Activated CD8-positive, alpha-beta T cell treated with anti-CD3 and anti-CD28 coated beads for 36 hours (primary cell): ENCODE measurements at places on chromosomes 1 and 21.

DNA sequence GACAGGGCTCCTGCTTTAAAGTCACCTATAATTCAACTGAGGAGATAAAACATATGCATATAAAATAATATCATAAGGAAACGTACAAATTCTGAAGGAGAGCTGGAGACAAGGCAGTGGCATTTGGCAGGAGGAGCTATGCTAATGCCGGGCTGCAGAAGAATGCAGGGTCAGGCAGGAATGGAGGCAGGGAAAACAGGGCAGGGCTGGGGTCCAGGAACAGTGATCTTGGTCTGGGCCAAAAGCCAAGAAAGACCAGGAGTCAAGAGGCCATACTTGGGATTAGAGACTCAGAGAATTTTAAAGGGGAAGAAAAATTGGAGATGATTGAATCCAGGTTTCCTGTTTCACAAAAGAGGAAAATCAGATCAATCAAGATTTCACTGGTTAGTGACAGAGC is 20.0 kb upstream of the BRDT start:
- DNase-seq: no peak

GRCh38 chr1:172229942-172230341 is 190.5 kb upstream of the C1orf105 start:
- DNase-seq: no peak

DNA sequence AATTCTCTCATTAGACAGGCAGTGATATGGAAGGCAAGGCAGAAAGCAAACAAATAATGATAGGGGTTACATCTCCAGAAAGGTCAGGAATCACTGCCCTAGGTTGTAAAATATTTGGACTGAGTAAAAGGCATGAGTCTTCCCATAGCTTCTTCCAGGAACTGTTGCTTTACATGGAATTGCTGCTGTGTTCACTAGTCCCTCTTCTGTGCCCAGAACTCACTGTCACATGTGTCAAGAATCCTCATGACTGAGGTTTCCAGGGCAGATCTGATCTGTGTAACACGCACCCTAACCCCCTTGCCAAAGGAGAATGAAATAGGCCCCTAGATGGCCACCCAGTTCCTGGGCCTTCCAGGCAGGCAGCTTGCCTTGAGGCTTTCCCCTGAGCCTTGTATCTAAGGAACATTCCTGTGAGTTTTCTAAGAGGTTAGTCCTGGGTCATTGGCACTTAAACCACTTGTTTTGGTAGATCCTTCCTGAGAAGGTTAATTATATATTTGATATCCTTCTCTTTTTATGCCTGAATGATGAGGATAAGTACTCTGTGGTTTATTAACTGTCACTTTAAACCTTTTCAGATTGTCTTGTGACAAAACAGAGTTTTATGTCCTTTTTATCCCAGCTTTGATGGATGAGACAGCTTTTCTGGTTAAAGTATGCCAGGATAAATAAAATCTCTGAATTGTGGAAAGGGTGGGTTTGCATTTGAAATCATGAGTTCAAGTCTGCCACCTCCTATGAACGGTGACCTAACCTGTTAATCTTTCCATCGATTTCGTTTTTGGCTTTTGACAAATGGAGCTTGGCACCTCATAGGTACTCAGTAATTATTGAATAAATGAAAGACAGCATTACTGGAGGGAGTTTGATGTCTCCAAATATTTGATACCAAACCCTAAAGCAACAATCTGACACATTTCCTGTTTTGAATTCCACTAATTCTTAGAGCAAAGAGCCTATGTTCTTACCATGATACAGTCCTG is 163.3 kb downstream of the DHRS3 start:
- no peak for DNase-seq

DNA sequence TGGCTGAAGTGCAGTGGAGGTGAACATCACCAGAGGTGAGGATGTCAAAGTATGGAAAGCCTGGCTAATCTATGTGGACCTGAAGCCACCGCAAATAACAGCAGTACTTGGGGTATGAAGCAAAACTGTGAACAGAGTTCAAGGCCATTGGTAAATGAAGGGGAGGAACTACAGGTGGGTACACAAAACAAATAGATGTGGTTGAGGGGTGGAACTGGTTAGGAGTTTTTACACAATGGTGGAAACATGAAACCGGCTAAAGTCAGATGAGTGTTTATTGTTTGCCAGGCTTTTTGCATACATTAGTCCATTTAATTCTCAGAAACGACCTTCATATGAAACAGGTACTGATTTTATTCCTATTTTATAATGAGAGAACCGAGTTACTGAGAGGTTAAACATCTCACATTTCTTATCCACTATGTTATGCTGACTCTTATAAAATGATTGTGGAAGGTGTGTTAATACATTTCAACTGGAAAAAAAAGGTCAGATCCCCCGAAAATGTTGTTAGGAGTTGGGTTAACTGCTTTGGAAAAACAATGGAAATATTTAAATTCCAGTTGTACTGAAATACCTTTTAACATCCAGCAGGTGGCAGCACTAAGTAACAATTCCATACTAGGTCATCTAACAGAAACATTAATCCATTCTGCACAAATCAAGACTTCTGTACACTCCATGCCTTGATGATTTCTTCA is 44.3 kb upstream of the GTF2B start:
- peak; percentile 8 for DNase-seq

DNA sequence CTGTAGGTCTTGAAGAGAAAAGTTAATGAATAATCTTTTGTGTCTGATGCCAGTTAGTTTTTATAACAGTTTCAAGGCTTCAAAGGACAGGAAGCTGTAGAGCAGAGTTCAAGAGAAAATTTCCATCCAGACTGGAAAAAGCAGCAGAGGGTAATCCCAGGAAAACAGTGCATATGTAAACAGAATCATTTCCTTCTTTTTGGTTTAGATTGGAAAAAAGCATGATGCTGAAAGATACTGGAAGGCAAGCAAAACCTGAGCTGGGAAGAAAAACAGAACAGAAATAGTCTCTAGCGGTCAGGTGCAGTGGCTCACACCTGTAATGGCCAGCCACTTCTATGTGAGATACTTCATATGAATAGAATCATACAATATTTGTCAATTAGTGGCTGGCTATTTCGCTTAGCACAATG is 71.9 kb downstream of the ZSWIM5 start:
- DNase-seq: no peak

DNA sequence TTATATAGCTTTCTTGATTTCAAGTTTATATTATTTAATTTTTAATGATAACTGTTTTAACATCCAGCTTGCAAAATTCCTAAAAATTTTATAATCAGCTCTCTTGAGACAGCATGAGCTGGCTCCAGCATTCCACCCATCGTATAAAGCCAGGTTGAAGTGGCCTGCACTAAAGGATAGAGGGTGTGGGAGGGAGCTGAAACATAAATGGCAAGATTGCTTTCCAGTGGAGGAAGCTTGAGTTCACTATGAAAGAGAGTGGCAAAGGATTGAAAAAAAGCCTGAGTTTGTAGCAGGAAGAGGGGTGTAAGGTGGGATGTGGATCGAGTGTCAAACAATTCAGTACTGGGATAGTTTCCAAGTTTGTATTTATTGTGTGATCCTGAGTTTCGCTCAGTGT is 48.5 kb upstream of the ZNF644 start:
- DNase-seq: no peak

- no peak for DNase-seq
Measured at GRCh38 chr1:237386362-237387143, 344.6 kb downstream of the RYR2 start.

DNA sequence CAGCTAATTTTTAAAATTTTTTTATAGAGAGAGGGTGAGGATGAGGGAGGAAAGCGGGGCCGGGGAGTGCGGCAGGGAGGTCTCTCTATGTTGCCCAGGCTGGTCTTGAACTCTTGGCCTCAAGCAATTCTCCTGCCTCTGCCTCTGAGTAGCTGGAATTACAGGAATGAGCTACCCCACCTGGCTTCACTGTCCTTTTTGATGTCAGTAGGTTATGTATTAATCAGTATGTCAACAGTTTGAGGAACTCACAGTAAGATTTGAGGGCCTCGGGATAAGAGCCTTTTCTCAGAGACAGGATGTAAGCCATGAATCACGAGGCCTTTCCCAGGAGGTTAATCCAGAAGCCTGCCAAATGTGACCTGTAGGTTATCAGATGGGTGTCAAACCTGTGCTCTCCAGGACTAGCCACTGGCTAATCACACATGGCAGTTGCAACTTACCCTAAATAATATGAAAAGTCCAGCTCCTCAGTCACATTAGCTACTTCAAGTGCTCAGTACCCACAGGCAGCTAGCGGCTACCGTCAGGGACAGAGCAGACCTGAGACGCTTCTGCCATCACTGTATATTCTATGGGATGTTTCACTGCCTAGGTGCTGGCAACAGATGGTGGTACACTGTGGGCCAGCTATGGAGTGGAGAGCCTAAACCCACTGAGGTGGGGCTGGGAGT is 33.1 kb downstream of the TRIM67 start:
- DNase-seq: no peak

DNA sequence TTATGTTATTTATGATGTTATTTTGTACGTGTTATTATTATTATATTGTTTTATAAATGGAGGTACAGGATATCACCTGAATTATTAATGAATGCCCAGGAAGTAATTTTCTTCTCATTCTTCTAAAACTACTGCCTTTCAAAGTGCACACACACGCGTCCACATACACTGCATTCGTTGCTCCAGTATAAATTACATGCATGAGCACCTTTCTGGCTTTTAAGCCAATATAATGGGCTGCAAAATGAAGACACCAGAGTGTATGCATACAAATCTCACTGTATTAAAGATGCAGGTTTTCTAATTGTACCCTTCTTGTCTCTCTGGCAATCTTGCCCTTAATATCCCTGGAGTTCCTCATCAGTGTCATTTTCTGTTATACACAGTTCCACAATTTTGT is 6.9 kb downstream of the RGS4 start:
- no peak for DNase-seq

DNA sequence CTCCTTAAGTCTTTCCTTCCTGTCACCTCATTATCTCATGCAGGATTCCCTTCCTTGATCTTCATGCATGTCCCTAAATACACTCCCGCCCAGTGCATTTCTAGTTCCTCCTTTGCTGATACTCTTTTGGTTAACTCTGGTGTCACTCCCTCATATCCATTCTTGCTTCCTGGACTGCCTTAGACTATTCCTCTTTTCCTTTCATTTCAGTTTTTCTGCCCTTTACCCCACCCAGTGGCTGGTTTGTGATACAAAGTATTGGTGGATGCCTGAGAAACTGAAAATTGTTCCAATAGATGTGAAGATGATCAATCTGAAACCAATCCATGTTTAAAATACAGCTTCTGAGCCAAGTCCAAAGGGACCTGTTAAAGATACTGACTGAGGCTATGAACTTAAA is 553.8 kb upstream of the CAMK1G start:
- no peak for DNase-seq

GRCh38 chr1:181090641-181091126 is 2.2 kb downstream of the IER5 start:
- peak; percentile 70 for DNase-seq

- no peak for DNase-seq
Measured at GRCh38 chr21:28256837-28257236, 735.8 kb downstream of the LTN1 start.

- DNase-seq: peak; percentile 39
Measured at GRCh38 chr1:21638531-21639341, 30.4 kb downstream of the RAP1GAP start.

DNA sequence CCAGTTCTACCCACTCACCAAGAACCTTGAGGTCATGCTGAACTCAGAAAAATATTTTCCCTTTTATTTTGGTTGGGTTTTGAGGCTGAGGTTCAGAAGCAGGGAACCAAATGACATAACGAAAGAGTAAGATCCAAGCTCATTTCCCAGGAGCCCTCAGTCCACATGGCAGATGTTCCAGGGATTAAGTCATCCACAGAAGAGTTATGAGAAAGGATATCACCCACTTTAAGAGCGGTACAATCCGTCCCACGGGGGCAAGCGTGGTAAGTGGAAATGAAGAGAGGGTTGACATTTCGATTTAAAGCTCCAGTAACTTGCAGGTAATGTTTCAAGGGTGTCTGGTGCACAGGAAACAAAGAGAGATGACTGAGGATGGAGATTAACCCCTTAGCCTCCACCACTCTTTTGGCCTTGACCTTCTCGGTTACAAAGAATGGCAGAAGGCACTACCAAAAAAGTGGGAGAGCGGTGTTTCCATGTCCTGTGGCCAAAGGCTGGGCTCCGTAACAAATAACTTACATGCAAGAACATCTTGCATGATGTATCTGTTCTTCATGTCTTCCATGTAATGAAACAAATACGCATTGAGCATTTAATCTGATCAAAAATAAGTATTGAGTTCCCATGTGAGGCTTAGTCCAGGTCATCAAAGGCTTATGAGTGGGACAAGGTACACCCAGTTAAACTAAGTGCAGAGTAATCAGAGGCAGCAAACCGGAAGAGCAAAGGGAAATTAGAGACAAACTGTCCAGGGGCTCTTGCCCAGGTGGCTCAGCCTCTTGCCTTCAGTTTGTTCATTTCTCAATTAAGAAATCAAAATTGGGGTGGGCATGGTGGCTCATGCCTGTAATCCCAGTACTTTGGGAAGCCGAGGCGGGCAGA is 241.4 kb downstream of the TOMM20 start:
- DNase-seq: no peak

- DNase-seq: no peak
Measured at GRCh38 chr1:29460041-29460610, 223.8 kb downstream of the PTPRU start.

DNA sequence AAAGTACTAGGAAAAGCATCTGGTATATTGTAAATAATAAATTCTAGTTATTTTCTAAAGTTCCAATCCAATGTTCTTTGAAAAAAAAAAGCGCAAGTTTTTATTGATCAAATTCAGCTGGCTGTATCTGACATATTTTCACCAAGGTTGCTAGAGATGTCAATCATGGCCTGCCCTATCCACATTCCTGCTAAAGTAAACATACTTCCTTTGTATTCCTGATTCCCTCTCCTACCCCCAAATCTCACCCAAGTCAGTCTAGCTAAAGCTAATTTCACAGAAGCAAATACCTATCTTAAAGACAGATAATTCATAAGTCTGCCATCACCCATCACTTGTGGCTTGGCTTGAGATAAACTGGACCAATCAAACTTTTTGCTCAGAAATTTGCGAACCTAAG is 21.3 kb downstream of the ANKRD13C start:
- DNase-seq: no peak

DNA sequence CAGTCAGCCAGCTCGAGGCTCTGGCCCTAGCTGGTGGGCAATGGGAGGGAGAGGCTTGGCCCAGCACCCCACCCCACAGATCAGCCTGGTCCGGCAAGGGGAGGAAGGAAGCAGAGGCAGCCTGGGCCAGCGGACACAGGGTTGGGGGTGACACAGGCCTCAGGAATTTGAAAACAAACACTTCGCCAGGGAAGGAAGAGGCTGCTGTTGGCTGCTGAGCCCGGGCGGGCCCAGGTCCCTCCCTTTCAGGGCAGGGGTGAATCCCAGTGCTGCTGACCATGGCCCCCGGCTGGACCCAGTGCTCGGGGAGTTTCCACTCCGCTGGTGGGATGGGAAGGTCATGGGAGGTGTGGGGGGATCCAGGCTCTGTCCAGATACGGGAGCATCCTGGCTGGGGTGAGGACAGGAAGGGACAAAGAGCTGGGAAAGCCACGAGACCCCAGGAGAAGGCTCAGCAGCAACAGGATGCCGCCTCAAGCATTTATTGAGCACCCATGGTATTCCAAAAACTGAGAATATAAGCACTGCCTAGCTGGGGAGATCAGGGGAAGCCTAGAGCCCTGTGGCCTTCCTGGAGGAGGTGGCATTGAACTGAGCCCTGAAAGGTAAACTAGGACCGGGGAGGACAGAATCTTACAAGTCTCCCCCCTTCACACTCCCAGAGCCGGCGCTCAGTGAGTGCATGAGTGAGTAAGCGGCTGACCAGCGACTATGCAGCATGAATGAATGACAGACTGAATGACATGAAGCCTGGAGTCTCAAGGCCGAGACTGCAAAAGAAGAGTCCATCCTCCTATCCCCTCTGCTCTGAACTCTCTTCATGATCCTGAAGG is 26.2 kb upstream of the EPHA2 start:
- no peak for DNase-seq
